ENCODE measurements at places on chromosomes 5 and 9. TPM values are rescaled to one million over a fixed set of nuclear protein-coding genes. Genes with fewer than 3 reads are reported as not detected.
A peak's percentile ranks its signal among the peaks of the same experiment; 100 is the strongest.

The RPS14 gene
- 3,271 TPM for total RNA-seq

The RNF183 gene
- total RNA-seq = not detected

The GNE gene
- total RNA-seq = 35.1 TPM

The ACTL7B gene
- not detected for total RNA-seq

The NDST1 gene
- total RNA-seq = 92.3 TPM

The SYK gene
- 37.8 TPM for total RNA-seq

The ACTBL2 gene
- not detected for total RNA-seq

The ENG gene
- total RNA-seq = 30.9 TPM

The COL15A1 gene
- total RNA-seq = 32.4 TPM

The NPR2 gene
- 14.7 TPM for total RNA-seq

- no peaks in the 10 kb centered on the region for H3K27me3 ChIP-seq
- no peaks in the 10 kb centered on the region for H3K4me1 ChIP-seq
- H3K36me3 ChIP-seq = no peaks in the 10 kb centered on the region
Observed at GRCh38 chr9:84983749-84984148, 314.2 kb downstream of the NTRK2 start.

DNA sequence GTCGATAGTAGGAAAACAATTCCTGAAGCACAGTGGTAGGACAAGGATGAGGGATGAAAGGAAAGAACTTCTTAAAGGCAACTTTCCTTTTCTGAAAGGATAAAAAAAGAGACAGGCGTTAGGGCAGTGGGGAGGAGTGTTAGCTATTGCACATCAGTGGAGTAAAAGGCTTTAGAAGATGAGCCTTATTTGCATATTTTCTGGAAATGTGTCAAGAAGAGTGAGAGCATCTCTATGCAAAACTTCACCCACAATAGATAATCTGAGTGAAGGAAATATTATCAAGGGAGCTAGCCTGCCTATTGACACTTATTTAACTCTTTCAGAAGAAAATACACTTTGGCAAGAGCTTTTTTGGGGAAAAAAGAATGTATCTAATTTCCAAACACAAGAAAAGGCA lies 151.6 kb downstream of the MACIR start:
- H3K27ac ChIP-seq = no peak overlapping the region
- H3K4me1 ChIP-seq = no peaks in the 10 kb centered on the region
- H3K36me3 ChIP-seq = no peaks in the 10 kb centered on the region
- H3K4me3 ChIP-seq = no peak overlapping the region
- no peaks in the 10 kb centered on the region for H3K27me3 ChIP-seq
- DNase-seq = no peak

DNA sequence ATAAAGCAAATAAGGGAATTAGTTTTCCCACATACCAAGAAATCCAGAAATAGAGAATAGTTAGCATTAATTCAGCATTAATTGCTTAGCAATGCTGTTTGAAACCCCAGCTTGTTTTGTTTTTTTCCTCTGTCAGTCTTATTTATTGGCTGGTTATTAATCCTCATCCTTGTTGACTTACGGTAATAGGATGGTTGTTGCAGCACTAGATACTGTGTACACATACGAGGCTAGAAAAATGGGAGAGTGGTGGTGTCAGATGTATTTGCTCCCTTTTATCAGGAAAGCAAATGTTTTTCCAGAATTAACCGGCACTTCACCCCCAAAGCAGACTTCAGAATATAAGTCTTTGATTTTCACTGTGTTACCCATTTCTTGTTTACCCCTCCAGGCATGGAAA lies 60.4 kb downstream of the ERBIN start:
- H3K27ac ChIP-seq = no peak overlapping the region
- H3K4me1 ChIP-seq = no peaks in the 10 kb centered on the region
- H3K4me3 ChIP-seq = no peak overlapping the region
- no peaks in the 10 kb centered on the region for H3K36me3 ChIP-seq

- no peaks in the 10 kb centered on the region for H3K36me3 ChIP-seq
- no peak for DNase-seq
- H3K27me3 ChIP-seq = no peaks in the 10 kb centered on the region
- no peak overlapping the region for H3K4me3 ChIP-seq
- no peak overlapping the region for H3K27ac ChIP-seq
Observed at GRCh38 chr5:66342341-66342880, 198.3 kb downstream of the SREK1 start.

DNA sequence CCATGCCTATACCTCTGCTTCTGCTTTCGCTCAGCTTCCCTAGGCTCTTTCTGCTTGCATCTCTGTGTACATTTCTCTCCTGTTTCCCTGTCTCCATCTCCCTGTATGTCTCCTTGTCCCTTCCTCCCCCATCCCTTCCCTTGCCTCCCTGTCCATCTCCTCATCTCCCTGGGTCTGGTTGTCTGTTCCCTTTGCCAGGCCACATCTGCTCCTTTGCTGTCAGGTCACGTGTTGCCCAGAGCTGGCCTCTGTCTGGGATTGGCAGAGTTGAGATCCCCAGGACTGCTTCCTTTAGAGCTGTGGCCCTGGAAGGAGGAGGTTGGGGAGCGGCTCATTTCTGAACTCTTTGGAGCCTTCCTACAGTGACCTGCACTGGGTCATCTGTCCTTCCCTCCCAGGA lies 31.8 kb upstream of the PTGS1 start:
- no peak for DNase-seq
- no peaks in the 10 kb centered on the region for H3K4me1 ChIP-seq
- H3K27me3 ChIP-seq = no peaks in the 10 kb centered on the region
- no peak overlapping the region for H3K27ac ChIP-seq
- no peaks in the 10 kb centered on the region for H3K36me3 ChIP-seq

DNA sequence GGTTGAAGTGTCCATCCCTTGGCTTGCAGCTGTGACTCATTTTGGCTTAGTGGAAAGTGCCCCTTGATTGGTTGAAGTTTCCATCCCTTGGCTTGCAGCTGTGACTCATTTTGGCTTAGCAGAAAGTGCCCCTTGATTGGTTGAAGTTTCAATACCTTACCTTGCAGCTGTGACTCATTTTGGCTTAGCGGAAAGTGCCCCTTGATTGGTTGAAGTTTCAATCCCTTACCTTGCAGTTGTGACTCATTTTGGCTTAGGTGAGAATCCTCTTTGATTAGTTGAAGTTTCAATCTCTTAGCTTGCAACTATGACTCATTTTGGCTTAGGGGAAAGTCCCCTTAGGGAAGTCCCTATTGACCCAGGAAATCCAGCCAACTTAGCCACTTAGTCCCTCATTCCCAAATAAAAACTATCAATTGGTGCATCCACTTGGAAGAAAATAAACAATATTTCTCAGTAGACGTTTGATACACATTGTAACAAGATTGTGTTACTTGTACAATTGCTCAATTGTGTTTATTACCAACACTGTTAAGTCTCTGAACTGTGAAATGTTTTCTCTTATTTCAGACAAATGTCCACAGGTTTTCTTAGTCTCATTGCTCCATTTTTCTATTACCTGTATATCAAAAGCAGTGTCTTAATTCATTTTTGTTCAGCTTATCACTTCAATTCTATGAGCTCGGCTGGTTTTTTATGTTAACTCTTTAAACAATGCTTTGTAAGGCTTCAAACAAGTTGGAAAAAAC lies 2308.8 kb upstream of the ACO1 start:
- no peak overlapping the region for H3K27ac ChIP-seq
- no peak for DNase-seq
- no peaks in the 10 kb centered on the region for H3K4me1 ChIP-seq
- H3K4me3 ChIP-seq = no peak overlapping the region
- no peaks in the 10 kb centered on the region for H3K27me3 ChIP-seq
- no peaks in the 10 kb centered on the region for H3K36me3 ChIP-seq

DNA sequence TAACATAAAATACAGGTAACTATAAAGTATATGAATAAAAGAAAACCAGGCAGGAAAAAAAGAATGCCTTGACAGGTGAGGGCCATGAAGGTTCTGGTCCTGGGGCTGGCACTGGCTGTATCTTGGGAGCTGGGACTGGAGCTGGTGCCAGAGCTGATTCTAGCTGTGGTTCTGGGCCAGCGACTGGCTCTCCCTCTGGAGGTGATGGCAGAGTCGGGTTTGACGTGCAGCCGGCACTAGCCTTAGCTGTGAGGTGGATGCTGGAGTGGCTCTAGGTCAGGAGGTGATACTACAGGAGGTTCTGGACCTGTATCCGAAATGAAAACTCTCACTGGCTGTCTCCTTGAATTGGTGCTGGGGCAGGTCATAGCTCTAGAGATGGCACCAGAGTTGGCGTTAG lies 22.3 kb downstream of the OBP2B start:
- no peaks in the 10 kb centered on the region for H3K4me1 ChIP-seq
- H3K27me3 ChIP-seq = no peaks in the 10 kb centered on the region
- H3K4me3 ChIP-seq = no peak overlapping the region

- DNase-seq = no peak
- H3K36me3 ChIP-seq = no peaks in the 10 kb centered on the region
- no peaks in the 10 kb centered on the region for H3K27me3 ChIP-seq
- H3K4me3 ChIP-seq = no peak overlapping the region
Observed at GRCh38 chr9:38296807-38297206, 95.7 kb upstream of the ALDH1B1 start.

- no peaks in the 10 kb centered on the region for H3K27me3 ChIP-seq
- no peaks in the 10 kb centered on the region for H3K36me3 ChIP-seq
- DNase-seq = no peak
- H3K4me3 ChIP-seq = no peak overlapping the region
- no peak overlapping the region for H3K27ac ChIP-seq
Observed at GRCh38 chr5:151100681-151101080, 19.8 kb upstream of the TNIP1 start.

DNA sequence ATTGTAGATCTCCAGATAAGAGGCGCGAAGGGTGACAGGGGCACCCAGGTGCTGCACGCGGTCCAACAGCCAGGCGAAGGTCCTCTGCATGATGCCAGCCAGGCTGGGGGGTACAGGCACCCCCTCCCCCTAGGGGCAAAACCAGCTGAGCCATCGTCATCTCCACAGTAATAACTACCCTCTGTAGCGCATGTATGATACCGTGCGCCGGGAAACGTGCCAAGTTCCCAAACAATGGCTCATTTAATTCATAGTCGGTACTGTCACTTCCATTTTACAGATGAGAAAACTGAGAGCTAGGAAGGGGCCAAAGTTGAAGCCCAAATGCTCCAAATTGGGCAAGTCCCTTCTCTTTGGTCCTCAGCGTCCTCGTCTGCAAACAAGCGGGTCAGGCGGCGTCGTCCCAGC lies 1.5 kb downstream of the KIF12 start:
- DNase-seq = no peak
- peak overlapping the region; percentile 61 for H3K4me3 ChIP-seq
- no peaks in the 10 kb centered on the region for H3K4me1 ChIP-seq
- H3K27me3 ChIP-seq = no peaks in the 10 kb centered on the region
- H3K27ac ChIP-seq = no peak overlapping the region
- no peaks in the 10 kb centered on the region for H3K36me3 ChIP-seq

DNA sequence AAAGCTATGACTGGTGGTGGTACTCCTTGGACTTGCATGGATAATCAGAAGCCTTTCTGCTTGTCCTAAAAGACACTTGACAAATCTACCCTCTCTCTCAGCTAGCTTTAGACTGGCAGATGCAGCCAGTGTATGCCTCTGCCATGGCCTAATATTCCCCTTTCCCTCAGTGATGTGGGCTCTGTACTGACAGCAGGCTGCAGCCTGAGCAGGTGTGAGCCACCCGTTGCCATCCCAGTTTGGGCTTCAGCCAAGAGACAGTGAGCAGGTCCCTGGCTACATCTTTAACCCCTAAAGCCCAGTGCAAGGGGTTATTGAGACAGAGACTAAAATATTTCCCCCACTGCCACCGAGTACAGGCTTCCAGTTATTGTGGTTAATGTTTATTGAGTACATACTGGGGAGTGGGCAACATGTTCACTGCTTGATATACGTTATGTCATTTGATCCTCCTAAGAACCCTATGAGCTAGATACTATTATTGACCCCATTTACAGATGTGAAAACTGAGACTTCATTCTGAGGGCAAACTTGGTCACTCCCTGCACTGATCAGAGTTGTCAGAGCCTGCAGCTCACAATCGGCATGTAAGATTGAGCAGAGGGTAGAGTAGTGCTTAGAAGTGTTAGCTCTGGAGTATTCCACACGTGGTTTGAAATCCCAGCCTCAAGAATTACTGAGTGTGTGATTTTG lies 254.2 kb downstream of the ARHGAP26 start:
- no peaks in the 10 kb centered on the region for H3K27me3 ChIP-seq
- no peak overlapping the region for H3K27ac ChIP-seq
- no peak overlapping the region for H3K4me3 ChIP-seq
- DNase-seq = no peak

GRCh38 chr9:1219284-1219683 lies 169.1 kb downstream of the DMRT2 start:
- no peak overlapping the region for H3K4me3 ChIP-seq
- no peaks in the 10 kb centered on the region for H3K36me3 ChIP-seq
- no peaks in the 10 kb centered on the region for H3K4me1 ChIP-seq
- H3K27me3 ChIP-seq = no peaks in the 10 kb centered on the region
- no peak overlapping the region for H3K27ac ChIP-seq
- no peak for DNase-seq

All from breast epithelium (tissue), 4 donors.